GM13977 (cell line): ENCODE measurements at places on chromosomes 7 and 10.

GRCh38 chr7:137282043-137282442 lies 61.5 kb downstream of the PTN start:
- no peak for DNase-seq

- no peak for DNase-seq
These were observed 167.1 kb downstream of the DIP2C start for GRCh38 chr10:522350-522749.

- no peak for DNase-seq
These were observed 41.2 kb upstream of the SORBS1 start for GRCh38 chr10:95602382-95602781.

- no peak for DNase-seq
These were observed 13.4 kb downstream of the SHH start for GRCh38 chr7:155798673-155799439.

GRCh38 chr7:30968747-30969603 lies 5.2 kb downstream of the GHRHR start:
- DNase-seq = peak; percentile 5

- no peak for DNase-seq
These were observed 63.7 kb upstream of the ANTXRL start for GRCh38 chr10:46223064-46223480.

DNA sequence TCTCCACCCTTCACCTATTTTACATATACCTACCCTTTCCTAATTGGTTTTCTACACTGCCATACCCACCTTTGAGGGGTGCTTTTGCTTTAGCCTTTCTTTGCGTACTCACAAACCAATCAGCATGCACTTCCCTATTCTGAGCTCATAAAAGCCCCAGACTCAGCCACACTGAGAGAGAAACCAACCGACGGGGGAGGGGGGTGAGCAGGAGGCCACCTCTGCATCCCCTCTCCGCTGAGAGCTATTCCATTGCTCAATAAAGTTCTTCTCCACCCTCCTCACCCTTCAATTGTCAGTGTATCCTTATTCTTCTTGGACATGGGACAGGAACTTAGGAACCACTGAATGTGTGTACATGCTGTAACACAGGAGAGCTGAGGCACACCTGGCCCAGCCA lies 9.0 kb upstream of the FKBP9 start:
- no peak for DNase-seq

DNA sequence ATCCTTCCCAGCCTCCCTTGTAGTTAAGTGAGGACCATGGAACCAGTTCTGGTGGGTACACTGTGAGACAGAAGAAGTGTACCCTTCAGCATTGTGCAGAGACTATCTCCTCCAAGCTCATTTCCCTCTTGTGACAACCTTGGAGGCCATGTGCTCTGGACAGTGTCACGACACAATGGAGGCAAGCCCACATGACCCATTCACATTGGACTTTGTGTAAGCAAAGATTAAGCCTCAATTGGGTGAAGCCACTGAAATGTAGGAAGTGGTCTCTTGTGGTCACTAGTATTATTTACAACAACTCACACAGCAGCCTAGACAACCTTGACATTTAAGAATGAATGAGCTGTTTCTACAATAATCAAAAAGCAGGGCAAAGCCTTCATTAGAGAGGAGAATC lies 124.2 kb downstream of the INHBA start:
- DNase-seq = no peak
